ENCODE measurements at places on chromosomes 11 and 22.

- DNase-seq, result no peak
Observed at GRCh38 chr11:19891022-19891421, 178.4 kb downstream of the NAV2 start.

DNA sequence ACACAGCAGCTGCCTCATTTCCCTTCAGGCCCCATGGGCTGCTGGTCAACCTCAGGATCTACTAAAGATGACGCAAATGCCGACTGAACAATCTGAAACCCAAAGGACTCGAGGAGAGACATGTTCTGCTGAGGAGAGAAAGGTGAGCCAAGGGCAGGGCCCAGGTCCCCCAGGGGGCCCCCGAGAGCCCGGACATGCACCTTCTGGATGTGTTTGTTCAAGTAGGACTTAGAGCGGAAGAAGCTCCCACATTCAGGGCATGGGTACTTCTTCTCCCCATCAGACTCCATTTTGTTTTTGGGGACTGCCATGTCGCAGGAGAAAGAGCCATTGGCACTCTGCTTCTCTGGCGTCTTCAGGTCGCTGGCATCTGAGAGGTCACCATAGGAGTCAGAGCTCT, 19.3 kb downstream of the PATZ1 start:
- DNase-seq, result no peak

DNA sequence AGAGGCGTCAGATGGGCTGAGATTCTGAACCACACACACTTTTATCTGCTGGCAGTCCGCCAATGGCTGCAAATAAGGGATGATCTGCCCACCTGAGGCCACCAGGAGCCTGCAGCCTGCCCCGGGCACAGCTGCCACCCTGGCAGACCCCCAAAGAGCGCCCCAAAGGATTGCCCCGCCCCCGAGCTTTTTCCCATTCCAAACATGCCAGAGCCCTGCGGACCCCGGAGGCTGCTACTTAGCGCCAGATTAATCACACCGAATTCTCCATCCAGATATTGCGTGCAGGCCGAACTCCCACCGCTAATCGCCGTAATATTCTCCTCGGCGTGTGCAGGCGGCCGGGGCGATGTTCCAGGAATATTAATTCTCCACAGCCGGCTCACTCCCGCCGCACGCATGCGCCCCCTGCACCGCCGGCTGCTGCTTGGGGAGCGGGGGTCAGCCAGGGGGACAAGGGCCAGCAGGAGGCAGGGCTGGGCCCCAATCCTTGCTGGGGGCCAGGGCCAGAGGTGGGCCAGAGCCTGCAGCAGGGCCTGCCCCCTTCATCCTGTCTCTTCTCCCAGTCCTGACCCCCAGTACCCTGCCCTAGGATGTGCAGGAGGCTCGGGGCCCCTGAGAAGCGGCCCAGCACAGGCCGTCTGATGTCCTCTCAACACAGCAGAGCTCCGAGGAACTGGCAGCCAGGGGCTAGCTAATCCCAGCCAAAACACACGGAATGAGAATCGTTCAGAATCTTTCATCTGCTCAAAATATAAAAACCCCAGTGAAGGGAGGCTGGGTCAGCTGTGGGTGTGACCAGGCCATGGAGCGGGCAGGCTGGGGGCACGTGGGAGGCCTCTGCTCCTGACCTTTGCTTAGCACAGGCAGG, 19.5 kb upstream of the TCF20 start:
- DNase-seq, result no peak

DNA sequence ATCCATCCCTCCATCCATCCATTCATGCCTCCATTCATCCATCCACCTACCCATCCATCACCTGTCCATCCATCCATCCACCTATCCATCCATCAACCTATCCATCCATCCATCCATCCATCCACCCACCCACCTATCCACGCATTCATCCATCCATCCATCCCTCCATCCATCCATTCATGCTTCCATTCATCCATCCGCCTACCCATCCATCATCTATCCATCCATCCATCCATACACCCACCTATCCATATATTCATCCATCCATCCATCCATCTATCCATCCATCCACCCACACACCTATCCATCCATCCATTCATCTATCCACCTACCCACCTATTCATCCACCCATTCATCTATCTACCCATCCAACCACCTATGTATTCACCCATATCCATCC, 13.8 kb downstream of the PARVG start:
- DNase-seq, result no peak

DNA sequence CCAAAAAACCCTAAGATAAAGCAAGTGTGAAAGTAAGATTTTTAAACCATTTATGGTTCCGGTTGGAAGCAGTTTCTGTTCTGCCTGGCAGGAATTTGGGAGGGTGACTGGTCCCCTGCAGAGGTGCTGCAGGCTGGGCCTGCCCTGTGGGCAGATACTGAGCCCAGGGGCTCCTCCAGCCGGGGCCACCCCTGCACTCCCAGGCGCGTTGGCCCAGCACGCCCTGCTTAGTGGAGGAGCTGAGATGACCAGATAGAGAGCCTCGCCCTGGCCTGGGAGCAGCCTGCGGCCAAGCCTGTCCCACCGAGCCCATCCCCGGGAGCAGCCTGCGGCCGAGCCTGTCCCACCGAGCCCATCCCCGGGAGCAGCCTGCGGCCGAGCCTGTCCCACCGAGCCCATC, 8.0 kb downstream of the PHLDA2 start:
- DNase-seq, result no peak

DNA sequence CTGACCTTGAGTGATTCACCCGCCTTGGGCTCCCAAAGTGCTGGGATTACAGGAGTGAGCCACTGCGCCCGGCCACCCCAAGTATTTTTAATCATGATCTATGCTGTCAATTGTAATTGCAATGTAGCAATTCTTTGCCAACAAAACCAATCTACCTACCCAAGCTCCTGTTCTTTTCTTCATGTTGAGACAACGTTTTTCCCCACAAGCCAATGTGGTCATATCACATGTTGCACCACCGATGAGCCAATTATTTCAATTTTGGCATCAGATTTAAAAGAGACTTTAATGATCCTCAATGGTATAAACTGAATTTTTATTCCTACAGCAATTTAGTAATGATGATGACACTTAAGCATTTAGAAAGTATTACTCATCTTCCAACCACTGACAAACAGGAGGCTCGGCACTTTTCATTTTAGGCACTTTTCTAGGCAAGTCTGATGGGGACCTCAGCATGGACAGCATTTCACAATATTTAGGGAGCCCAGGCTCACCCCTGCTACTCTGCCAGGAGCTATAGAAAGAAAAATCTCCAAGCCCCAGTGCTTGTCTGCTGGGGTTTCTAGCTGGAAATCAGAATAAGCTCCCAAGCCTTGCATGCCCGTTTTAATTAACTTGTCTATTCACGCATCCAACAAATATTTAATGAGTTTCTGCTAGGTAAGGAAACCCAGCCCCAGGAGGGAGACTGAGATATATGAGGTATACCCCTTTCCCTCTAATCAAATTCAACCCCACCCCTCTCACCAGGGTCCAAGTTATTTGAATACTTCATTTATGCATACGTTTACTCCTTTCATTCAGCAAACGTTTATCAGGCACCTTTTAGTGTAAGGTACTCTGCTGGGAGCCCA, 291.4 kb downstream of the ST3GAL4 start:
- DNase-seq, result no peak

DNA sequence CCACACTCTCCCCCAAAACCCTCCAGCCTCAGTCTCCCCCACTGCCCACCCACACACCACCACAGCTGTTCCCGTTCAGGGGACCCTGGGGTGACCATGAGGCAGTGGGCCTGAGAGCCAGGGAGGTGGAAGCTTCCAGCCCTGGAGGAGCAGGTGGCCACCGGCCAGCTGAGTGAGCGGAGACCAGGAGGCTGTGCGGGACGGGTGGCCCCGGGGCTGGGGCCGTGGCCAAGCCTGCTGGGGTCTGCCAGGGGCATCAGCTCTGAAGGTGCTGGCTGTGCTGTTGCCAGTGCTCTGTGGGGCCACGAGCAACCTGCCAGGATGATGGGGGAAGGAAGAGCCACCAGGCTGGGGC, 26.0 kb downstream of the OSBPL5 start:
- no peak for DNase-seq

DNA sequence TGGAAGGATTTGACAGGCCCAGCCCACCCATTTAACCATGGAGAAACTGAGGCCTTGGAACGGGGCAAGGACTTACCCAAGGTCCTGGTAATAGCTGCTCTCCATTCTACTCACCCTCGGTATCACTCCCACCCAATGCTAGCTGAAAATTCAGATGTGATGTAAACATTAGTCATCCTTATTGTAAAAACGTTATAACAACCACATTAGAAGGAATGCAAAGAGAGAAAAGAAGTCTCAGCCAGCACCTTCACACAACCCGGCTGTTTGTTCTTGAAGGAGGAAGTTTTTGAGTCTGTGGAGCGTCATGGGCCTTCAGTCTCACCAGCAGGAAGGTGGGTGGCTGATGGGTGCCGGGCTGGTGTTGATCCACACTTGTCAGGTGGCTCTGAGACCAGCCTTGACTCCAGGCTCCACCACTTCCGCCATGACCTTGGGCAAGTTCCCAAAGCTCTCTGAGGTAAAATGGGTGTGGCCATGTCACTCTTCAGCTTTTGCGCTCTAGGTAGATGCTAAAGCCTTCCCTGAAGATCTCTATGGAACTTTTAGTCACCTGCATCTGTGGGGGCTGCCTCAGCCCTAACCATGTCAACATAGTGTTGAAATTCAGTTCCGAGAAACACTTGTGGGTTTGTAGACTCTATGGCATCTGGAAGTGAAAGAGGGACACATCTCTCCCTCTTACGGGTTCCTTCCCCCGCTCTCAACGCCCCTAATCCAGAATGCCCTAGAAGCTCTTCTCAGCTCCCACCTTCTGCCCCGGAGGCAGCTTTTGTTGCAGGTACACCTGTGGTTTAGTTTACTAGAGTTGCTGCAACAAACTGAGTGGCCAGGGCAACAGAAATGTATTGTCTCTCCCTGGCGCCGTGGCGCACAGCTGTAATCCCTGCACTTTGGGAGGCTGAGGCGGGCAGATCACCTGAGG, 14.8 kb downstream of the CD6 start:
- DNase-seq, result no peak
